ENCODE measurements at places on chromosomes 7 and 10.

- no peak for DNase-seq
These were observed 266.9 kb downstream of the USP6NL start for GRCh38 chr10:11344550-11344949.

GRCh38 chr10:132507956-132508490 lies 29.6 kb upstream of the INPP5A start:
- no peak for DNase-seq

- DNase-seq: no peak
These were observed 612 bp downstream of the KCP start for GRCh38 chr7:128909625-128910568.

GRCh38 chr10:73117976-73118743 lies 7.9 kb downstream of the NUDT13 start:
- no peak for DNase-seq

- peak; percentile 19 for DNase-seq
These were observed 15.1 kb upstream of the CUBN start for GRCh38 chr10:17144757-17145156.

GRCh38 chr7:108211382-108212201 lies 81.4 kb upstream of the LAMB4 start:
- peak; percentile 7 for DNase-seq

DNA sequence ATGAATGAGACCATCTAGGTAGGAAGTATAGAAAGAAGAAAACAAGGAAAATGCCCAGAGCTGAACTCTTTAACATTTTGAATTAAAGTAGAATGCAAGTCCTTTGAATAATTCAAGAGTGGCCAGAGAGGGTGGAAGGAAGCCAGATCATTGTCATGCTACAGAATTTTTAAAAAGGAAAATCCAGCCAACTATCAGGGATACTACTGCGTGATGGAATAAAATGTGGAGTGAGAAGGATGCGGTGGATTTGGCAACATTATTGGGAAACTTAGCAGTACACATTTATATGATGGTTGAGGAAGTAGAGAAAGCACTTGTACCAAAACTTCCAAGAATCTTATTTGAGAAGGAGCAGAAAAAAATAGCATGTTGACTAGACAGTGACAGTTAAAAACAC lies 261.6 kb downstream of the GPR158 start:
- no peak for DNase-seq

DNA sequence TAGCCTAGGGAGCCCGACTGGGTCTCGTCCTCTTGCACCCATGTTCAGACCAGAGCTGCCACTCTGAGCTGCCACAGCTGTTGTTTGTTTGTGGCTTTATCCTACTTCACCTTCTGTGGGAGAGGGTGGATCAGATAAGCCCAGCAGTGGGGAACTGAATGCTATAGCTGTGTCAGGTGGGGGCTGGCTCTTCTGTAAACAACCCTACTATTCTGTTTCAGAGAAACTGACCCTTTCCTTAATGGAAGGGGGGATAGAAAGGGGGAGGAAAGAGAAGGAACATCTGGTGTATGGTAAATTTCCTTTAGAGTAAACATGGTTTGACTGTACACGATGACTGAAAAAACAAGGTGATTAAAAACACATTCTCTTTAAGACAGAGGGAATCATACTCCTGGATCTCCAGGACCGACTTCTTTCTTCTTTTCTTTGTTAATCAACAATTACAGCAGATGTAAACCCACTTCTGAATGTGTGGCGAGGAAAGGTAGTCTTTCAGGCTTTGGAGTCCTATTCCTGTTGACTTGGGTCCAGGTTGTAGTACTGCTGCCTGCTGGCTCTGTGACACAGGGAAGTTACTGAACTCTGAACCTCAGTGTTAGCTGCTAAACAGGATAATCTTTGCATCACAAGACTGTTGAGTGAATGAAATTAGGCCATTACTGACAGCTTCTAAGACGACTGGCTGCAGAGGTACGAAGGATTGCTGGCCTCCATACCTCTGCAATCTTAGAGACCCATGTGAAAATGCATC lies 6.0 kb downstream of the PRXL2A start:
- DNase-seq: peak; percentile 66

GRCh38 chr10:112383325-112383724 lies 9.4 kb downstream of the ACSL5 start:
- DNase-seq: no peak

DNA sequence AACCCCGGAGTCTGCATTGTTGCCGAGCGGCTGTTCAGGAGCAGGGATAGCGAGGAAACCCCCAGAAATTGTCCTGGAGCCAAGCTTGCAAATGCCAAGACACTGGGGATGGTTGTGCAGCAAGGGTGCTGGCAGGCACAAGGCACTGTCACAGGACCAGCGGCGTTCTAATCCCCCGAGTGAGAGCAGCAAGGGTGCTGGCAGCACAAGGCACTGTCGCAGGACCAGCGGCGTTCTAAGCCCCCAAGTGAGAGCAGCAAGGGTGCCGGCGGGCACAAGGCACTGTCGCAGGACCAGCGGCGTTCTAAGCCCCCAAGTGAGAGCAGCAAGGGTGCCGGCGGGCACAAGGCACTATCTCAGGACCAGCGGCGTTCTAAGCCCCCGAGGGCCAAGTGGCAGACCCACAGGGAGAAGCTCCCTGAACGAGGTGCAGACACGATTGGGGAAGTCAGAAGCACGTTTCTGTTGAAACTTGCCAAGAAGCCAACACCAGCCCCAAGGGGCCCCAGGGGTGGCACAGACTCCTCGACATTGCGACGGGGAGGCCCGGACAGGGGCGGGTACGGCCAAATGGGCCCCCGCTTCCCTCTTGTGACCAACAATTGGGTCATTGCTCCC lies 40.4 kb upstream of the INPP5A start:
- DNase-seq: no peak

DNA sequence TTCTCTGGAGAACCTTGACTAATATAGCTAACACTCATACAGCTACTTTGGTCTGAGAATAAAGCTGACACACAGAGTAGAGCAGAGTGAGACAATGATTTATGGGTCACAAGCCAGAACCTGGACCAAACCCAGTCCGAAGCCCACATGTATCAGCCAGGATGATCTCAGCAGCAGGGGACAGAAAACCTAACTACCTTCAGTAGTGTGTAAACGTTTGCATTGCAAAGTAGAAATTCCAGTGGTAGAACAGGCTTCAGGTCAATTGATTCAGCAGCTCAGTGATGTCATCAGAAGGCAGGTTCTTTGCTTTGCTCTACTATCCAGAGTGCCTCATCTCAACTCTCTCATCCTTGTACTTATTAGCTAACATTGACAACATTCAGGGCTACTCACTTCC lies 62.5 kb upstream of the PALS2 start:
- DNase-seq: no peak

- DNase-seq: no peak
These were observed 327.2 kb downstream of the GALNT17 start for GRCh38 chr7:71459132-71459531.

DNA sequence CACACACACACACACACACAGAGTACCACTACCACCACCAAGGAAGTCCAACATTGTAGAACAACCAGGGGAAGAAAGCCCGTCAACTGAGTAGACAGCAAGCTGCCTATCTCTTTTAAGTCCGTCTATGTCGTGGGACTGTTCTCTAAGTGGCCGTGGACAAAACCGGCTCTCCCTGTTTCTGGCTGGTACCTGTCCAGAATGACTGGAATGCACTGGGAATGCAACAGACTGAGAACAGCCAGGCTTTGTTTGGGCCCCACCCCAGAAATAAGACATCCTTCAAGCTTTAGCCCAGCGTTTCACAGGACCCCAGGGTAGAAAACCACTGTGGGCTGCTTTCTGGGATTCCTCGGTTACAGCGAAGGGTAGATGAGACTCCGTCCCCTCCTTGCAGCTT lies 203.6 kb downstream of the TCERG1L start:
- no peak for DNase-seq

DNA sequence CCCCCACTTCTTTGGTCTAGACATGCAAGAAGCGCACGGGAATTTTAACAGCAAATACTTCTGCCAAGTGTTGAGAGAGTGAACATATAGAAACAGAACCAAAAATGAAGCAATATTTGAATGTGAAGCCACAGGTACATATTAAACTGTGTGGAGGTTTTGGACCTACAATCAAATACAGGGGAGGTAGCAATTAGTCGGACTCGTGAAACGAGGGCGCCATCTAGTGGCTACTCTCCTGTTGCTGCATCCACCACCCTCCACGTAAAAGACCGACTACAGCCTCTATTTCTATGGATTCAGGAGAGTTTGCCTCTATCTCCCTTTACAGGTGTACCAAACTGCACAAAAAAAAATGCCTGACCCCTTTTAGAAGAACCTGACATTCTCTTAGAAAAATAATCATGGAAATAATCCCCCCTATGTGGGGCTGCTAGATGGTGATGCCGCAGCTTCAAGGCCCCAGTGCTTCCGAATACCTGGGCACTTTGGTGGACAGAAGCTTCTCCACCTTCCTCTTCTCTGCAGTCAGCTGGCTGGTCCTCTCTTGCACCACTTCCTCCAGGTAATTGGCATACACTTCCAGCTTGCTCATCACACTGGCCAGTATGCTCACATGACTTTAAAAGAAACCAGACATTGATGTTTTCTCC lies 31.7 kb downstream of the TECTB start:
- DNase-seq: peak; percentile 33

- DNase-seq: peak; percentile 99
These were observed at the start of the genes PHTF2 and TMEM60 for GRCh38 chr7:77798394-77799077. PHTF2 (plus strand) TSS chr7:77798773. TMEM60 (minus strand) TSS chr7:77798434; CDS start chr7:77794373, 4,061 bp downstream.

- DNase-seq: no peak
These were observed 60.4 kb downstream of the LGI1 start for GRCh38 chr10:93818086-93818485.

GRCh38 chr7:74063223-74063641 lies 20.4 kb upstream of the LIMK1 start:
- DNase-seq: no peak

- no peak for DNase-seq
These were observed 2.2 kb upstream of the GTF2I start for GRCh38 chr7:74655324-74655723.

GRCh38 chr7:67463983-67464382 lies 467.4 kb downstream of the TYW1 start:
- DNase-seq: no peak

DNA sequence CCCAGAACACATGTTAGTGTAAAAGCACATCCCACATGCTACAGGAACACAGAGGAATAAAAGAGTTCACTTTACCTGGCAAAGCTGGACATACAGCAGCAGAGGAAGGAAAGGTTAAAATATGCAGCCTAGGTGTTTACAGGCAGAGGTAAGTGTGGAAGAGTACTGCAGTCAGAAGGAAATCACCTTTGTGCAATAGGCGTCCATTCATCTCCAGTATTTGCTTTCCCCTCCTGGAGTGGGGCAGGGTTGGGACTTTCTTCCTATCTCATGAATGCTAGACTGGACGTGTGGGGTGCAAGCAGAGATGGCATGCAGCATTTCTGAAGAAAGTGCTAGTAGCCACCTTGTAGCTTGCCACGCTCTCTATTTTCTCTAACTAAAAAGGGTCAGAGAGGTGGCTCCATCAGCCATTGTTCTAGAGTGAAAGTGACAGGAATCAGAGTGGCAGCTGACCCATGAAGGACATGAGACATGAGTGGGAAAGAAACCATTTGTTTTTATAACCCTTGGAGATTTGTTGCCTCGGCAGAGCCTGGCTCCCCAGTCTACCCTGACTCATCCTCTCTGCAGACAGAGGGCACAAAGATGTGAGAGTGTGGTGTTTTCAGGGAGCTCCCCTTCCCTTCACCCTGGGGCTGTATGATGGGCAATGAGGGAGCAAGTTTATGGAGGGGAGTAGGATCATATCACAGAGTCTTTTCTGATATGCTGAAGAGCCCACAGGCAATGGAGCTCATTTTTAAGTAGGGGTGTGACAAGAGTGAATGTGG lies 101.2 kb upstream of the SEC61G start:
- DNase-seq: no peak

- no peak for DNase-seq
These were observed 65.6 kb downstream of the TWIST1 start for GRCh38 chr7:19051767-19052375.

GRCh38 chr7:112362731-112363131 lies 87.5 kb upstream of the IFRD1 start:
- DNase-seq: no peak

DNA sequence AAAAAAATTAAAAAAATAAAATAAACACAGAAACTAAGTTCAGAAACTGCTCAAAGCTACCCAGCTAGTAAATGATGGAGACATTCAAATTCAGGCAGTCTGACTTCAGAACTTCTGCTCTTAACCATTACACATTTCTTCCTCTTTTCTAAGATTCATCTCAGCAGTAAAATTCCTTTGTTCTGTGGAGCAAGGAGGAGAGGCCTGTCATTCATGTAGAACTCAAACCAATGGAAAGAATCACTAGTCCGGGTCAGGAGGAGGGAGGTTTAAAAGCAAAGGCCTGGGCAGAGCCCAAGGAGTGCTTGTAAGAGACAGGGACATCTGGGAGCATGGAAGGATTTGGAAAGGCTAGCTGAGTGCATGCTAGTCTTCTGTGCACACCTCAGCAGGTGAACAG lies 37.9 kb upstream of the DNAJB12 start:
- DNase-seq: no peak

- DNase-seq: no peak
These were observed 23.9 kb upstream of the CCAR1 start for GRCh38 chr10:68697106-68697505.

DNA sequence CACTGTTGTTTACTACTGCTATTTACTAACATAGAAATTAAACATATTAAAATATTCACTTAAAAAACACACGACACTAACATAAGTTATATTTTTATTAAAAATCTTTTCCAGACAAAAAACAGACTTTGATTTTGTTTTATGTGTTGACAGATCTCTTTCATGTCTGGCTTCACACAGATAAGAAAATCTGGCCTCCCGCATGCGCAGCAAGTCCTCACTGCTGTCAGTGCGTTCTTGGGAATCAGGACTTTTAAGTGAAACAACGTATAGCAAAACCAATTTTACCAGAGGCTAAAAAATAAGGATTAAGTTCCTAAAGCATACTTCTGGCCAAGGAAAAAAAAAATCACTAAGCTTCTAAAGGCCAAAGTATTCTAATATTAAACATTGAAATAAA lies 1.2 kb upstream of the IDI1 start:
- DNase-seq: no peak

GRCh38 chr7:96069401-96069800 lies 252.5 kb downstream of the SLC25A13 start:
- DNase-seq: no peak

GRCh38 chr10:31961277-31962074 lies 32.8 kb upstream of the ARHGAP12 start:
- DNase-seq: peak; percentile 39

GRCh38 chr10:93672022-93672678 lies 30.2 kb downstream of the FRA10AC1 start:
- DNase-seq: no peak
